ENCODE measurements at places on chromosomes 16 and 17.

GRCh38 chr17:6569370-6570285 is 13.3 kb upstream of the PITPNM3 start:
- DNase-seq: no peak

DNA sequence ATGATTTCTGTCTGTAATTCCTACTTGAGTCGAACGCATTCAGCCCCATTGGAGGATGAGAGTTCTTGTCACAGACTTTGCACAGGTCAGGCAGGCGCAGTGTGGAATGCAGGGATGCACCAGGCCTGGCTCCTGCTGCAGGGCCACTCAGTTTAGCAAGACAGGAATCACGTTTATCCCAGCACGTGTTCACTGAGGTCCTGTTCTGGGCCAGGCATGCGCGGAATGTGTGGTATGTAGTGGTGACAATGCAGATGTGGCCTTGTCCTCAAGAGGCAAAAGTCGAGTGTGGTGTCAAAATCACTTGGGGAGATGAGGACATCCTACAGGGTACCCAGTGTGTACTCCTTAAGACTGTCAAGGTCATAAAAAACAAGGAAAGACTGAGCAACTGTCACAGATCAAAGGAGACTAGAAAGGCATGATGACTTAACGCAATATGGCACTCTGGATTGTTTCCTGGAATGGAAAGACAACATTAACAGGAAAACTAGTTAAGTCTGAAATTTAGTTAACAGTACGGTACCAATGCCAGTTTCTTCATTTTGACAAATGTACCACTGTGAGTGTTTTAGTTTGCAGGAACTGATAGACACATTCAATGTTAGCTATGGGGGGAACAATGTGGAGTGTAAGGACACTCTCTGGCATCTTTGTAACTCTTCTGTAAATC is 121.5 kb upstream of the ADAMTS18 start:
- DNase-seq: no peak

DNA sequence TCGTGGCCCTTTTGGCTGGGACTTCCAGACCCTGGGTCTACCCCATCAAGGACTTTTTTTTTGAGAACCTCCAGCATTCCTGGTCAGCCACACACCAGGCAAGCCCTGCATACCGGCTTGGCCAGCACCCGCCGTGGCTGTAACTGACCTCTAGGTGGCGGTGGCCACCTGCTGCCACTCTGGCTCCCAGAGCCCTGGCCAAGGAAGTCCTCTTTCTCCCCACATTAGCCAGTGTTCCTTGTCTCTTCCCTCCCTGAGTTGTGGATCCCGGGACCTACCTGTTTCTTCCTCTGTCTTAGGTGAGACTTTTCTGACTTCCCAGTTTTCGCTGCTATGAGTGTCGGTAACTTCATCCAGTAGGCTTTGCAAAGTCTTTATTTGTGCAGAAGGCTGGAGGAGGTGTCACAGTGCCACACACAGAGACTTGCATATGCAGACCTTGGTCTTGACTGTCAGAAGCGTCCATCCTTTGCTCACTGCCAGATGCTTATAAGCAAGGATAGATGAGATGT is 348.3 kb downstream of the CPPED1 start:
- peak; percentile 67 for DNase-seq

- no peak for DNase-seq
Measured at GRCh38 chr17:30160419-30161172, 44.0 kb downstream of the NSRP1 start.

DNA sequence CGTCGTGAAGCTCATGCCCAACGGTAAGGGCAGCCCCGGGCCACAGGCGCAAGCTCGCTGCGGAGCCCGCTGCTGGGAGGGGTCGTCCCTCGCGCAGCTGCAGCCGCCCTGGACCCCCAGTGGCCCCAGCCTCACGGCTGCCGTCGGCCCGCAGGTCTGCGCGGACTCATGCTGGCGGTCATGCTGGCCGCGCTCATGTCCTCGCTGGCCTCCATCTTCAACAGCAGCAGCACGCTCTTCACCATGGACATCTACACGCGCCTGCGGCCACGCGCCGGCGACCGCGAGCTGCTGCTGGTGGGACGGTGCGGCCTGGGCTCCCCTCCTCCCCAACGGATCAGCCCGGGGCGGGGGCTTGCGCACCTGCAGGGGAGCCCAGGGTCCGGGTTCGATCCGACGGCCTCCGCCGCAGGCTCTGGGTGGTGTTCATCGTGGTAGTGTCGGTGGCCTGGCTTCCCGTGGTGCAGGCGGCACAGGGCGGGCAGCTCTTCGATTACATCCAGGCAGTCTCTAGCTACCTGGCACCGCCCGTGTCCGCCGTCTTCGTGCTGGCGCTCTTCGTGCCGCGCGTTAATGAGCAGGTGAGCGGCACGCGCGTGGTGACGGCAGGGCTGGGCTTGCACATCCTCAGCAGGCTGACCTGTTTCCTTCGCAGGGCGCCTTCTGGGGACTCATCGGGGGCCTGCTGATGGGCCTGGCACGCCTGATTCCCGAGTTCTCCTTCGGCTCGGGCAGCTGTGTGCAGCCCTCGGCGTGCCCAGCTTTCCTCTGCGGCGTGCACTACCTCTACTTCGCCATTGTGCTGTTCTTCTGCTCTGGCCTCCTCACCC is 5.8 kb downstream of the SLC5A2 start:
- no peak for DNase-seq

DNA sequence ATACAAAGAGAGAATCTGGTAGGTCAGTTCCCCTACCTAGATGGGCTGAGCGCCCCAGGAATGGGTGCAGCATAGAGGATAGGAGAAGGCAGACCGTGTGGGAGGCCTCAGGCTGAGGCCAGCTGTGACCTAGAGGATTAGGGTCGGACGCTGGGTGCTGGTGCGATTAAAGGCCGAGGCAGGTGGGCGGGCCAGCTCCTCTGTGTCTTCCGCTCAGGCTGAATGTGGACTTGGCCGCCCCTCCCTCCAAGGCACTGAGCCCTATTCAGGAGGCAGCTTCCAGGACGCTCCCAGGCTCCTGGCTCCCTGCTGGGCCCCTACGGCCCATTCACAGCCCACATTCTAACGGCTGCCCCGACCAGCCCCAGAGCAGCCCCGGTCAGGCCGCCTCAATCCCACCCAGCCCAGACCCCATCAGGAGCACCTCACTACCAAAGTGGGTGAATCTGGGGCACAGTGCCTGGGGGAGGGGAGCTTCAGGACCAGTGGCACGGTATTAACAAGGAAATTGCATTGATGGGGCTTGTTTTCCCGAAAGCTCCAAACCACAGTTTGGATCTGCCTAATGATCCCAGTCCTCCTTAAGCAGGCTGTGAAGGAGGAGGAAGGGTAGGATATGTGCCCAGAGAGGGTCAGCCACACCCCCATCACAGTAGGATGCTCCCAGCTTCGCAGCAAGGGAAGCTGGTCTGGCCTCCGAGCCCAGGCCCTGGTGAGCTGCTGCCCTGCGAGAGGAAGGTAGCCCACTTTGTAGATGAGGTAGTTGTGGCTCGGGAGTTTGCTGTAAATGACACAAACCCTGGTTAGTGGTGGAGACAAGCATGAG is 14.5 kb downstream of the RHBDL3 start:
- no peak for DNase-seq

DNA sequence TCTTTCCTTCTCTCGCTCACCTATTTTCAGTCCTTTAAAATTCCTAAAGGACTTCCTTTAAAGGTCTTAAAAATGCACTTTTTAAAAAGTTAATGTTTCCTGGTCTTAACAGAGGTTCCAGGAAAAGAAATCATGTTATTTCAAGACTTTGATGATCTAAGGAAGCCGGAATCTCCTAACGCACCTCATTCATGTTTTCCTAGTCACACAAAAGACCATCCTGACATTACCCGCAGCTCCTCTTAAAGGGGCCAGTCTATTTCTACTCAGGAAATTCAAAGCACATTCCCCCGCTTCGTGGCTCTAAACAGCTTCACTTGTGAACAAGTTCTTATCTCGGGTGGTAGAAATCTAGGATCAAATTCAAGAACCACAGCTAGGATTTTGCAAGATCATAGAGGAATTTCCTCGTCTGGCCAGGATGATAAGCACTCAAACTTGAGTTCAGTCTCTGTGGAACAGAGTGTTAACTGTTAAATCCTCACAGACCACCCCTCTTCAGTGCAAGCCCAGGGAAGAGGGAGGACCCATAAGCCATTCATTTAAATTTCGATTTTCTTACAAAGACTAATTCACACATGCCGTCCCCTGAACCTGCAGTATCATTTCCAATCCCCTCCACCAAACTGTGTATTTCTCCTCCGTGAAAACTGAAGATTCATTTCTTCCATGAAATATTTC is 137.1 kb upstream of the AXIN2 start:
- no peak for DNase-seq

DNA sequence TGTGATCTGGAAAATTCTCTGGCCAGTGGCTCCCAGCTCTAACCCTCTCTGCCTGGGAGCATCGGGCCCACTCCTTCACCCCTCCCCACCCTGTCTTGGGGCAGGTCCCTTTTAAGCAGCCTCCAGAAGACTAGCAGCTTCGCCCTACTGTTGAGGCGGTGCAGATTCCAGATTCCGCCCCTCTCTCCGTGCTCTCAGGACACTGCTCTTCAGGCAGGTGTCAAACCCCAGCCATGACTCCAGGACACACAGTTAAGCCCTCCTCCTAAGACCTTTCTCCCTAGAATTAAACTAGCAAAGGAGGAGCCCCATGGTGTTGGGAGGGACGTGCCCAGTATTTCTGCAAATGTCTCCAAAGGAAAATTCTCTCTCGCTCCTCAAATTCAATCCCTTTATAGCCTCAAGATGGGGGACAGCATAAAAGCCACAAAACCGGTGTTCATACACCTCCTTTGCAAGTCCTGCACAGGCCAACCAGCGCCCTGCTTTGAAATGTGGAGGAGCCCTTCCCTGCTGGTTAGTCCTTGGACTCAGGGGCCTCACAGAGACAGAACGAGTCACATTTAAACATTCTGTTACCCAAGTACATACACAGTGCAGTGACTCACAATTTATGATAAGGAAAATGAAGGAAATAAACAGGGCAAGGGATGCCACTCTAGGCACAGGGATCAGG is 7.2 kb downstream of the LPO start:
- DNase-seq: no peak

DNA sequence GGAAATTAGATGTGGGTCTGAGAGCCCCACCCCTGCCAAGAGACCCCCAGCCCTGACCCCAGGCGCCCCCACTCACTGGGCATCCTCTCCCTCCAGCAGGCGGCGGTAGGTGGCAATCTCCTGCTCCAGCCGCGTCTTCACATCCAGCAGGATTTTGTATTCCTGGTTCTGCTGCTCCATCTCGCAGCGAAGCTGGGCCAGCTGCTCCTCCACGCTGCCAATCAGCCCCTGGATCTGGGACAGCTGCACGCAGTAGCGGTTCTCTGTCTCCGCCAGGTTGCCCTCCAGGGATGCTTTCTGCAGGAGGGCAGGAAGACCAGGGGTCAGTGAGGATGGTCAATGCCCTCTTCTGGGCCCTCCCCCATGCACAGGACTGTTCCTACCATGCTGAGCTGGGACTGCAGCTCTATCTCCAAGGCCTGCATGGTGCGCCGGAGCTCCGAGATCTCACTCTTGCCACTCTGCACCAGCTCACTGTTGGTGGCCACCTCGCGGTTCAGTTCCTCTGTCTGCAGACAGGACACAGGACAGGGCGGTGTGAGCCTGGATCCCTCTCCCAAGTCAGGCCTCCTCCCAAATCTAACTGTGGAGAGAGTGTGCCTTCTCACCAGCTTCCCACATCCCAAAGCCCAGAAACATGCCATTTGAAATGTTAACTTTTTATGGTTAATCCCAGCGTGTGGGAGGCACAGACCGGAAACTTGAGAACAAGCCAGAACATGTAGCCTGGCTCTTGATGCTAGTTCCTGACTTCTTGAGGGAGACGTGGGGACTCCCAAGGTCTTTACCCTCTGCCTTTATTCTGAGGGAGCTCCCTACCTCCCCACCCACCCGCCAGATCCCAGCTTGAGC is 3.6 kb downstream of the KRT17 start:
- no peak for DNase-seq

DNA sequence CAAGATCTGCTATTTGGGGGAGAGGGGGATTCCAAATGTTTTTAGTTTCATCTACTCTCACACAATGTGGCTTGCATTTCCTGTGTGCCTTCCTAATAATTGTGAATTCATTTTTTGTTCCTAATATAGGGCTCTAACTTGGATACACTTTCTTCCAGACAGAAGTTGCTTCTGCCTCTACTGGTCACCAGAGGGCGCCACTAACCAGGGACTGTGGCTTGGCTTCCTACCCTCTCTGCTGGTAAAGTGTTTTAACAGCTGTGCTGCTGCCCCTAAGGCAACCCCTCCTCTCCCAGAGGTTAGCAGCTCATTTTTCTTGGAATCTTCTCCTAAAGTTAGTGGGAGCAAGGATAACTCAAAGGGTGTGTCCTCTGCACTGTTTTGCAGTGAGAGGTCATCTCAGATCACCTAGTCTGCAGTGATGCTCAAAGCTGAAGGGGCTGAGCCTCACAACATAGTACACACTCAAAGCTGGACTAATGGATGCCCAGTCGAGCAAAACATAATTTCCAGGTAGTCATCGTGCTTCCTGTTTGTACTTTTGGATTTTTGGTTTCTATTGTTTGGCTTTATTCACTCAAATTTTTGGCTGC is 5.0 kb upstream of the PRSS54 start:
- no peak for DNase-seq

- DNase-seq: no peak
Measured at GRCh38 chr16:83453977-83454376, 353.8 kb upstream of the HSBP1 start.

DNA sequence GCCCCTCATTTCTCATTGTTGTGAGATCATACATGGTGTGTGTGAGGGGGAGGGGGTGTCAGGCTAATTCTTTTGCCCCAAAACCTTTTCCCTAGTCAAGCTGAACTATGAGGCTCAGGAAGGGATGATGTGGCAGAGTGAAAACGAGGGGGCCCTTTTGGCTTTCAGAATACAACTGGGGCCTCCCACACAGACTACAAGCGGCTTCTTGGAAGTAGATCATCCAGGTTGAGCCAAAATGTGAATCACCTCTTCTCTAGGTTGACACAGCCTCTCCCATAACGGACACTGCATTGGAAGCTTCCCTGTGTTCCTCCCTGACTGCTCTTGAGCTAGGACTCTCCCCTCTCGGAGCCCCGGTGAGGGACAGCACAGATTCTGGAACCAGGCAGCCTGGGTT is 2.3 kb upstream of the ALKBH5 start:
- no peak for DNase-seq

DNA sequence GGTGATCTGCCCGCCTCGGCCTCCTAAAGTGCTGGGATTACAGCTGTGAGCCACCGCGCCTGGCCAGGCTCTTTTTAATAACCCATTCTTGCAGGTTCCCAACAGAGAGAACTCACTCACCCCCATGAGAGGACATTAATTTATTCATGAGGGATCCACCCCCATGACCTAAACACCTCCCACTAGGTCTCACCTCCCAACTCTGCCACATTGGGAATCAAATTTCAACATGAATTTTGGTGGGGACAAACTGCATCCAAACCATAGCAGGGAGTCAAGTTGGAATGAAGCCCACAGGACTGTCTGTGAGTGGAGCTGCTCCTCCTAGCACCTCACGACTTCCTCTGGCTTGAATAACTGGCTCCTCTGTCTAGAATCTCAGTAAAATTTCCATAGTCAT is 85.5 kb downstream of the WWP2 start:
- DNase-seq: no peak

GRCh38 chr16:65681406-65681805 is 559.5 kb upstream of the CDH11 start:
- DNase-seq: no peak

Data from NCI-H2029 treated with DMSO at 0.1 percent for 48 hours (cell line).